Daoy (cell line): ENCODE measurements at places on chromosomes 5 and 9. TPM values are rescaled to one million over a fixed set of nuclear protein-coding genes. Genes with fewer than 3 reads are reported as not detected.

DNA sequence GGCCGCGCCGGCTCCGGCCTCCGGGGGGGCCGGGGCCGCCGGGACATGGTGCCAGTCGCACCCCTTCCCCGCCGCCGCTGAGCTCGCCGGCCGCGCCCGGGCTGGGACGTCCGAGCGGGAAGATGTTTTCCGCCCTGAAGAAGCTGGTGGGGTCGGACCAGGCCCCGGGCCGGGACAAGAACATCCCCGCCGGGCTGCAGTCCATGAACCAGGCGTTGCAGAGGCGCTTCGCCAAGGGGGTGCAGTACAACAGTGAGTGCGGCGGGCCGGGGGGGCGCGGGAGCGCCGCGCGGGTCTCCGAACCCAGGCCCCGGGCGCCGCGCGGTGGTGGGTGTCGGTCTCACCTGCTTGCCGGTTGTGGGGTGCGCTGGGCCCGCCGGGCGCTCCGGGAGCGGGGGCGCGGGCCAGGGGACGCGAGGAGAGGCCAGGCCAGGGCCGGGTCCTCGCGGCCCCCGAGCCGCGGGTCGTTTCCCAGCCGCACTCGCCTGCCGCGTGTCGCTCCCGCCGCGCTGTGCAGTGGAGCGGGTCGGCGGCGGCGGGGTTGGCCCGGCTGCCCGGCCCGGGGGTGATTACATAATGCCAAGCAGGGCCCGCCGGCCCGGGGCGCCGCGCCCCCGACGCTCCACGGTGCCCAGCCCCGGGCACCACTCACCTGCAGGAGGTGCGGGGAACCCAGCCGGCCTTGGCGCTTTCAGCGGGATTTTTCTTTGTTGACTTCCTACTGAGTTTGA, 492 bp downstream of the RABL6 start:
- no peak for DNase-seq

GRCh38 chr5:485946-486491, 38.2 kb downstream of the SLC9A3 start:
- DNase-seq, result no peak

GRCh38 chr5:66440202-66440680, 156.0 kb upstream of the MAST4 start:
- DNase-seq, result peak; percentile 71

DNA sequence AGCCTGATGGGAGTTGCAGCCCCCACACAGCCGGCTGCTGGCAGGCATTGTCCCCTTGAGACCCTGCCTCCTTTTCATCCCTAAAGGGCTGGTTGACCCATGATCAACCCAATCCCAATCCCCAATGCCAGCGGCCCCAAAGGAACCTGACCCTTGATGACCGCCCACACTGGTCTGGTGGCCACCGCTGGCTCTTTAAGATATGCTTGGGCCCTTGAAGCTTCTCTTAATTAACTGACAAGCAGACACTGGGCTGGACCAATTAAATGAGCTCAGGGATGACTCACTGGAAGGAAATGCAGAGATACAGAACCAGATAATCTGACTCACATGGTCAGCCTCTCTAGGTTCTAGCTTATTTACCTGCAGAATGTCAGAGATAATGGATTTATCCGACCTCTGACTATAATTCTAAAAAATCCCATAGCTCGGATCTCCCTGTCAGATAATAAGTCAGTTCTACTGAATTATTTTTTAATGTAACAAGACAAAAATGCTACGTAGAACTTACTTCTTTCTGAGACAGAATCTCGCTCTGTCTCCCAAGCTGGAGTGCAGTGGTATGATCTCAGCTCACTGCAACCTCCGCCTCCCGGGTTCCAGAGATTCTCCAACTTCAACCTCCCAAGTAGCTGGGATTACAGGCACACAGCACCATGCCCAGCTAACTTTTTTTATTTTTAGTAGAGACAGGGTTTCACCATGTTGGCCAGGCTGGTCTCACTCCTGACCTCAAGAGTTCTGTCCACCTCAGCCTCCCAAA, 11.1 kb upstream of the MLANA start:
- peak; percentile 86 for DNase-seq

DNA sequence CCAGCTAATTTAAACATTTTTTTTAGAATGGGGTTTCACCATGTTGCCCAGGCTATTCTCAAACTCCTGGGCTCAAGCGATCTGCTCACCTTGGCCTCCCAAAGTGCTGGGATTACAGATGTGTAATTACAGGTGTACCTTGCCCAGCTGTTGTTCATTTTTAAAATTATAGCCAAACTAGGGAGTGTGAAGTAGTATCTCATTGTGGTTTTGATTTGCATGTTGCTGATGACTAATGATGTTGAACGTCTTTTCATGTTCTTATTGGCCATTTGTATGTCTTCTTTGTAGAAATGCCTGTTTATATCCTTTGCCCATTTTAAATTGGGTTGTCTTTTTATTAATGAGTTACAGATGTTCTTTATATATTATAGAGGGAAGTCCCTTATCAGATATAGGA, 31.5 kb downstream of the EHMT1 start:
- no peak for DNase-seq

GRCh38 chr9:73565833-73566465, 414.3 kb downstream of the ANXA1 start:
- peak; percentile 25 for DNase-seq

GMCL2 gene
- not detected in 2 replicates for total RNA-seq
